Epithelial cell of proximal tubule (primary cell): ENCODE measurements at places on chromosomes 5 and 9.

DNA sequence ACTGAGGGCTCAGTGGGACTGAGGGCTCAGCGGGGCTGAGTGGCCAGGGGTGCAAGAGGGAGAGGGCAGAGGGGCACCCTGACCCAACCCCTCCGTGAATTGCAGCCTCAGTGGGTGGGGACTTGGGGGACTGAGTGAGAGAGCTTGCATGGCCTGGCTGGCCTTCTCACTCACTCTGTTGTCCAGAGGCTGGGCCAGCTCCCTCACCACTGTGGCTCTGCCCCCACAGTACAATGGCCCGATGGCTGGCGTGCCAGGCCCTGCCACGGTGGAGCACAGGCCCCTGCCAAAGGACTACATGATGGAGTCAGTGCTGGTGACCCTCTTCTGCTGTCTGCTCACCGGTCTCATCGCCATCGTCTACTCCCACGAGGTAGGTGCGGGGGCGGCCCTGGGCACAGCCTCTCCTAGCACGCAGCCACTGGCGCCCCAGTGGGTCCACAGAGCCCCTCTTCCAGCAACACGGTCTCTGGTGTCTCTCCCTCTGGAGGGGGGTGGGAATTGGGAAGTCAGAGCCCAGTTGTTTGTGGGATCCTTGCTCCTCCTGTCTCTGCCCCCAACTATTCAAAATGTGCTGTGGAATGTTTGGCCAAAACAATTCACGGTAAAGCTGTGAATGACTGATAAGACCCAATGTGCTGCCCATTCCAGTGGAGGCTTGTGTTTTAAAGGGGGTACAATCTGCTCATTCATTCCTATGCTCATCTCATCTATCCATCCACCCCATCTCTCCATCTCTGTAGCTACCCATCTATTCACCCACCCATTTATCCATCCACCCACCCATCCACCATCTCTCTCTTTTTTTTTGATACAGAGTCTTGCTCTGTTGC, 10.7 kb downstream of the PRRT1B start:
- no peak for DNase-seq

DNA sequence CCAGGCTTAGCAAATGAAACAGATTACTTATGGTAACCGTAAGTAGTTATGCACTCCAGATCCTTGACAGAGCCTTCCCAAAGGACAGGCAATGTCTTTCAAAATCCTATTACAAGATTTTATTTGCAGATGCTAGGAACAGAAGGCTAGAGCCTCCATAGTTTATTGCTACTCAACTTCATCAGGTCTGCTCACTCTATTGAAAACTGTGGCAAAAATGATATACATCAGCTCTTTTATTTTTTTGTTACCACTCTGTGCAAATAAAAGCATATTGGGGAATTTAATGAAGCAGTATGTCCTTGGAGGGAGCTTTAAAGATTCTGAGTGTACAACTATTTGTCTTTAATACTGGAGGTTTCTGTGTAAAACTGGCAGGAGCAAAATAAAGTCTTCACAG, 46.5 kb downstream of the SLC44A1 start:
- no peak for DNase-seq

- DNase-seq: no peak
Measured at GRCh38 chr5:169876386-169876785, 103.9 kb downstream of the INSYN2B start.

DNA sequence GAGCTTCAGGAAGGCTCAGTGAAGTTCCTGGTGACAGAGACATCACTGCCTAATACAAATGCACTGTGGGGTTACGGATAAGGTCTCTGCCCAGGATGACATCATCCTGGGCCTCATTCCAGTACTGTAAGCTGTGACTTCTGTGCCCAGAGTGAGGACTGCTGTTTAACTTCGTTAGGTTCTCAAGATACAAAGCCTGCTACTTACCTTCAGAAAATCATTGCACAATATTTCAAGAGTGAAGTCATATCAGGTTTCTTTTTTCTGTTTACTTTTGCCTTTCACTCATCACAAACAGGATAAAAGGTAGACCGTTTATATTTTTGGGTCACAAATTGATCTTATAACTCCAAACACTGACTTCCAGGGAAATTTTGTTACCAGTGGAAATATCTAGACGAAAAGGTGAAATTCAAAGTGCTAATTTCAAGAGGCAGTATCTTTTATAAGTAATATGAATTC, 241.2 kb downstream of the PIK3R1 start:
- peak; percentile 85 for DNase-seq

DNA sequence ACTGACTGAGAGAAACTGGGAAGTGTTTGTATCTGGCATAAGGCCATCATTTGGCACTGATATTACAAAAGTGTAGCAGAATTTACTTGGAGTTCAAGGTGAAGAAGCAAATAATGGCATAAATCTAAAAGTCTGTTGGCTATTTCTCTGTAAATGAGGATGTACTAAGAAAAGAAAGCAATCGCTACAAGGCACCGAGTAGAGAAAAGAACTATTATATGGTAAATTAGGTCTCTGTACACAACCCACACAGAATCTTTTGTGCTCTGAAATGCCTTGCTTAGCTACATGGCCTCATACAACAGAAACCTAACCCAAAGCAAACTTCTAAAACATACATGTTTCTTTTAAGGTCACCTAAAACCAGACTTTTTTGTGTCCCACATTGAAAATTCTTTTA, 290.1 kb upstream of the WWC1 start:
- no peak for DNase-seq

- DNase-seq: no peak
Measured at GRCh38 chr5:172868436-172868923, 34.4 kb downstream of the ERGIC1 start.

- DNase-seq: peak; percentile 32
Measured at GRCh38 chr5:60287174-60287771, 393.7 kb upstream of the PDE4D start.

- DNase-seq: no peak
Measured at GRCh38 chr9:126516561-126516935, 97.2 kb upstream of the LMX1B start.

- no peak for DNase-seq
Measured at GRCh38 chr9:127033789-127034188, 88.6 kb downstream of the ANGPTL2 start.

- no peak for DNase-seq
Measured at GRCh38 chr5:31823472-31823871, 184.5 kb downstream of the PDZD2 start.

DNA sequence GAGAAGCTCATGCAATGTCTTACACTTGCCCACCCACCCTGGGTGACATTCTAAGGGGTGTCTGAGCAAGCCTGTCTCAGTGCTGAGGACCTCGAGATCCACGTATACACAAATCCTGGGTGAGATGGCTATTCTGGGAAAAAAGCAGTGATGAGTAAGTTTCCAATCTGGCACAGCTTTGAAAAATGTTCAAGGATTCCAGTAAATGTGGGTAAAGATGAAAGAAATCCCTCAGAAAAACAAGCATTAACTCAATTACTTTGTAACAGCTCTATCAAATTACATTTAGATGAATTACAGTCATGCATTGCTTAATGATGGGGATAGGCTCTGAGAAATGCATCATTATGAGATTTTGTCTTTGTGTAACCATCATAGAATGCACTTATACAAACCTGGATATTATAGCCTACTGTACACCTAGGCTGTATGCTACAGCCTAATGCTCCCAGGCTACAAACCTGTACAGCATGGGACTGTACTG, 26.9 kb downstream of the GOLM1 start:
- DNase-seq: no peak

DNA sequence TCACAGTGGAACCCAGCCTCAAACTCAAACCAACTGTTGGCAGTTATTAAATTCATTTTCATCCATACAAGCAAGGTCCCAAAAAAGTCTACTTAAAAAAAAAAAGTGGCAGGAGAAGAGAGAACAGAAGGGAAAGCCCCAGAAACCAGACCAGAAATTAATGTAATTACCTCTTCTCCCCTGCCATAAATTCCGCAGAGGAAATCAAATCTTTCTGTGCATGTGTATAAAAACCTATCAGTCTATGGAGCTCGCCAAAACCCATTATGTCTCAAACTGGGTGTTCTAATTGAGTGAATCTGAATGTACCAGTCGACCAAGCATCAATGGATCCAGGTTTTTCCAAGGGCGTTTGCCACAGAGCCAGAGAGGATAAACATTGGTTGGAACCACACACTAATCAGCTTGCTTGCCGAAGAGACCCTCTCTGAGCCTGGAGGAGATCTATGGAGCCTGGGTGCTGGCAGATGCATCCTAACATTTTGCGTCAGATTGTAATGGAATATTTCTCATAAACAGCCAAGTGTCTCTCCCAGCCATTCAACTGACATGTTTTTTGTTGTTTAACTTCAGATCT, 7.9 kb upstream of the HAND1 start:
- DNase-seq: no peak

DNA sequence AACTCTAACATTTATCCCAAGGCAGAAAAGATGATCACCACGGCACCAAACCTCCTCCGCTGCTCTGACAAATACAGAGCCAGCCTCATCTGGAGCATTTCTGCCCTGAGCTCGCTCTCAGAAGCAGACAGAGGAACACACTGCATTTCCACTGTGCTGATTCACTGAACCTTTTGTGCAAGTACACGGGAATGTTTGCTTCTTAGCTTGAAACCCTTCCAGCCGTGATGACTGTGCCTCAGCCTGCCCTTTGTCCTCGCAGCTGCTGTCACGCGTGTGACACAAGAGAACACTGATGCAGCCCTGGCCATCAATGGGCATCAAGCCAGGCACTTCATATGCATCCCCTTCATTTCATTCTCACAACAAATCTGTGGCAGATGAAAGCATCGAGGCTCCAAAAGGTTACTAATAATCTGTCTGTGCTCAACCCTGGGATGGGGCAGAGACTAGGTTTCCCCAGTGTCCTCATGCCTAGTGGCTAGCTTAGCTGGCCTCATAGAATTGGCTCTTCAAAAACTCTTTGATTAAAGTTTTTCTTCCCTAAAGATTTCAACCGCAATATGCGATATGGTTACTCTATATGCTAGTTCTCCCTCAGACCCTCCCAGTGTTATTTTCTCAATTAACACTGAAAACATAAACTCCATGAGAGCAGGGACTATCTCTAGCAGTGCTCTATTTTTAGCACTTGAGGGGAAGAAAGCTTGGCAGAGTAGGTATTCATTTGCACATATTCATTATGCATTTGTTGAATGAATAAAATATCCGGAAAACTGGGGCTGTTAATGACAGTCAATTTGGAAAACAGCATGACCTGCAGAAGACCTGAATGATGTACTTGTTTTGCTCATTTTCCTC, 7.3 kb downstream of the CDC14B start:
- peak; percentile 73 for DNase-seq

DNA sequence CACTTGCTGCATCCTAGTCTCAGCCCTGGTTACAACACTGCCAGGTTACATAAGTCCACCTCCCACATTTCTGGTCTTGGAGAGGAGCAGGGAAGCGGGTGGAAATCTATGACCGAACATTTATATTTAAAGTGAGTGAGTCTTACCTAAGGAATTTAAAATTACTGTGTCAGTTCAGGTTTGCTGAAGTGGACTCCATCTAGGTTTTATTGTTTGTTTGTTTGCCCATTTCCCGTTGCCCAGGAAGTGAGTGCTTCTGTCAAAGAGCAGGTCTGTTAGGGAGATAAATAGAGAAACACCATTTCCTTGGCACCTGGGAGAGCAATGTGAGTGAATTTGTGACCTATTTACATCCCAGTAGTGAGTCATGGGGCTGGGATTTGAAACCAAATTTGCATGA, 179.5 kb downstream of the KIF4B start:
- DNase-seq: no peak

DNA sequence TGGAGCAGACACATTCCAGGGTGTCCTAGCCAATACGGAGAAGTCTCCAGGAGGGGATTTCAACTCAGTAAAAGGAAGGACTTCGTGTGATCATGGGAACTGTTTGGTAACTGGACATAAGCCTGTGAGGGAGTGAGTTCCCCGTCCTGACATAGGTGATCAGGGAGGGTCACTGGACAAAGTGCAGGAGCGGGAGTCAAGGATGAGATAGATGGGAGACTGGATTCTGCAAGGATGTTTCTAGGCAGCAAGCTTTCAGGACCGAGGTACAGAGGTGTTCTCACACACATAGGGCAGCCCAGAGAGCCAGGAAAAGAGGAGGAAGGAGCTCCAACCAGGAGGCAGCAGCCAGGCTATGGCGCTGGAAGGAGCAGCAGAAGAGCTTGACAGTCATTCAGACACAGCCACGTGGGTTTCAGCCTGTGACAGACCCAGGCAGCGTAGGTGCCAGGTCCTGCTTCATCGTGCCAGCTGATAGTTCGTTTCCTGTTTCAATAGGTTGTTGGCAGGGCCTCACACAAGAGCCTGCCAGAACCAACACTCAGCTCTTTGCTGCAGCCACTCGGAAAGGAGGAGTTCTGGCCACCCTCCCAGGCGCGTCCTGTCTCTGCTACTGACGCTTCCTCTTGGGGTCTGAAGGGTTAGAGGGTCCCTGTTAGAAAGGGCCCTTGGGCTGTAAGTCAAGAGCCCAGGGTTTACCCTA, 84.1 kb downstream of the AMBP start:
- no peak for DNase-seq

GRCh38 chr5:153267506-153267905, 223.0 kb upstream of the GRIA1 start:
- no peak for DNase-seq

DNA sequence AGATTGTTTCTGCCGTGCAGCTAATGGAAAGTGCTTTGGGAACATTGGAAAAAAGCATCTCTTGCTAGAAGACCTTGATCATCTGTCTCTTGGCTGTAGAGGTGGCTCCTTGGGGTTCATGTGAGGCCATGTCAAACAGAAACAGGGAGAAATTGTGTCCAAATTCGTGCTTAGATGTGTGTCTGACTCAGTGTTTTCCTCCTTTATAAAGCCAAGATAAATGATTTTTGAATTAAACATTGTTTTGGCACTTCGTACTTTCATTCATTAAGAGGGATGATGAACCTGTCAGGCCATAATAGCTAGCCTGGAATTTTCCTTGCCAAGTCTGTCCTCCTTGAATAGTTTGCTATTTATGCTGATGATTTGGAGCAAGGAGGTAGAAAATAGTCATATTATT, 143.8 kb downstream of the FBXL7 start:
- no peak for DNase-seq

DNA sequence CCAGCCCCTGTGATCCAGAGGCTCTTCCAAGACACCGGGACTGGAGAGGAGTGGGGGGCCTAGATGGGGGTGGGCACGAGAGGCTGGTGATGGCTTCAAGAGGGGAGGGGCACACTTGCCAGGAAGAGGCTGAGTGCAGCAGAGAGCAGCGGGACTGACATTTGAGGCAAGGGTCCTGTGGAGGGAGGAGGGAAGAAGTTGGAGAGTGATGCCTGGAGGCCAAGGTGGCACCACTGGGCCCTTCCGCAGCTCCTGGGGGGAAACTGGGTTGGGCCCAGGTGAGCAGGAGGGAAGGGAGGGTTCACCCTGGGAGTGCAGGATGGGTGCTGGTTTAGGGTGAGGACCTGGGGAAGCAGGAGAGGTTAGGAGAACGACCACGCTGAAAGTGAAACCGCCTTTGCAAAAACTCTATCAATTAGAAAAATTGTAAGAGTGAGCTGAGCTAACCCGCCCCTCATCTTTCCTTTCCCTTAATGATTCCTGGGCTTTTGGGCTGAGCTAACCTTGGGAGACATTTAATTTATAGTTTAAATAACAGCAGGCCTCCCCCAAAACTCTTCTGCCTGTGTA, 26.2 kb downstream of the ABO start:
- DNase-seq: no peak

- no peak for DNase-seq
Measured at GRCh38 chr5:6574537-6575245, 58.2 kb downstream of the NSUN2 start.
